ENCODE measurements at places on chromosomes 7 and 10.

- DNase-seq, result no peak
- no peak overlapping the region for H3K4me3 ChIP-seq
- H3K27ac ChIP-seq, result no peak overlapping the region
Measured at GRCh38 chr7:7789551-7789988, 71.2 kb upstream of the RPA3 start.

DNA sequence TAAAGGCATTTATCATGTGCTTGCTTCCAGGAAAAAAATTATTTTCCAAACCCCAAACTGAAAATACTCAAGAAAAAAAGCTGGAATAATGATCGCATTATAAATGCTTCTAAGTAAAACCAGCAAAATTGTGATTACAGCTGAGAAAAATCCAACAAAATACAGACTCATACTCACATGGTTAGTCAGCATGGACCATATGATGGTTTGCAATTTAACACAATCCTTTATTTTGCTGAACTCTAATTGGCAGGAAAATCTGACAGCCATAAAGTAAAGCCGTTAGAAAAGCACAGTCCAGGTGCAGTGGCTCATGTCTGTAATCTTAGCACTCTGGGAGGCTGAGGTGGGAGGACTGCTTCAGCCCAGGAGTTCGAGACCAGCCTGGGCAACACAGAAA, 59.6 kb downstream of the BRI3 start:
- H3K36me3 ChIP-seq, result peaks cover 19% of the 10 kb centered on the region
- H3K27ac ChIP-seq, result no peak overlapping the region
- H3K4me1 ChIP-seq, result no peaks in the 10 kb centered on the region
- no peak for DNase-seq
- H3K27me3 ChIP-seq, result no peaks in the 10 kb centered on the region

- H3K36me3 ChIP-seq, result no peaks in the 10 kb centered on the region
- no peak for DNase-seq
- H3K27ac ChIP-seq, result no peak overlapping the region
- peaks cover 36% of the 10 kb centered on the region for H3K4me1 ChIP-seq
- H3K4me3 ChIP-seq, result no peak overlapping the region
Measured at GRCh38 chr7:38831259-38831996, 77.6 kb downstream of the VPS41 start.

- H3K36me3 ChIP-seq, result no peaks in the 10 kb centered on the region
- DNase-seq, result no peak
- H3K4me3 ChIP-seq, result no peak overlapping the region
- H3K27ac ChIP-seq, result no peak overlapping the region
- H3K4me1 ChIP-seq, result peaks cover 54% of the 10 kb centered on the region
Measured at GRCh38 chr10:1661859-1662437, 75.4 kb downstream of the ADARB2 start.

- H3K27me3 ChIP-seq, result peaks cover 2% of the 10 kb centered on the region
- DNase-seq, result no peak
- H3K27ac ChIP-seq, result no peak overlapping the region
- H3K36me3 ChIP-seq, result no peaks in the 10 kb centered on the region
Measured at GRCh38 chr7:32036557-32036956, 33.6 kb downstream of the PDE1C start.

DNA sequence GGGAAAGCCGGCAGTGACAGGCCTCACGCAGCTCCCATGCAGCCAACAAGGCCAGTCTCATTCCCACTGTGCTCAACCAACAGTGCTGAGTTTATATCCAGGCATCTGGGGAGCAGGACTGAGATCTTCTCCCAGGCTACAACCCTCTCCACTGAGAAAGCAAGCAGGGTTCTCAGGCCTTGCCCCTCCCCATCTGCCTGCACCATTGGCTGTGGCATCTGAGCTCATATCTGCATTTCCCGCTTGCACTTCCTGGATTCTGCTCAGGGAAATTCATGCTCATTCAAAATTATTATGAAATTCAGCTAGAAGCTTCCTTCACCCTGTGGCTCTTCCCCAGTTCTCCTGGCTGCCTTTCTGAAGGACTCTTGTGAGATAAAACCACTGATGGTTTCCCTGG, 1029.0 kb downstream of the GRM8 start:
- H3K4me1 ChIP-seq, result peaks cover 4% of the 10 kb centered on the region
- no peaks in the 10 kb centered on the region for H3K36me3 ChIP-seq
- no peaks in the 10 kb centered on the region for H3K27me3 ChIP-seq
- no peak overlapping the region for H3K27ac ChIP-seq

DNA sequence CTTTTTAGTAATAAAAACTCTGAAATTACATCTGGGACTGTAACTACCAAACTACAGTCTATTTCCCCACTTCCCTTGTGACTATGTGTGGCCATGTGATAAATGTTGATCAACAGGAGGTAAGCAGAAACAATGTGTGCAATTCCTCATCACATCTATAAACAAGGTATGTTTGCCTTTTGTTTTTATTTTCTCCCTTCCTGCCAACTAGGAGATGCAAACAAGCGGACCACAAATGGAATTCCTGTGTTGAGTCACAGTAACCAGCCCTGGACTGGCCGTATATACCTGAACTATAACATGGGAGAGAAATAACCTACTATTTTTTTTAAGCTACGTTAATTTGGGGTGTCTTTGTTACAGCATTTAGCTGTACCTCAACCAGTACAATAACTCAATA, 52.5 kb downstream of the SCRN1 start:
- no peaks in the 10 kb centered on the region for H3K27me3 ChIP-seq
- no peak overlapping the region for H3K27ac ChIP-seq
- H3K36me3 ChIP-seq, result peaks cover 86% of the 10 kb centered on the region
- H3K4me3 ChIP-seq, result no peak overlapping the region
- DNase-seq, result no peak
- peaks cover 4% of the 10 kb centered on the region for H3K4me1 ChIP-seq

DNA sequence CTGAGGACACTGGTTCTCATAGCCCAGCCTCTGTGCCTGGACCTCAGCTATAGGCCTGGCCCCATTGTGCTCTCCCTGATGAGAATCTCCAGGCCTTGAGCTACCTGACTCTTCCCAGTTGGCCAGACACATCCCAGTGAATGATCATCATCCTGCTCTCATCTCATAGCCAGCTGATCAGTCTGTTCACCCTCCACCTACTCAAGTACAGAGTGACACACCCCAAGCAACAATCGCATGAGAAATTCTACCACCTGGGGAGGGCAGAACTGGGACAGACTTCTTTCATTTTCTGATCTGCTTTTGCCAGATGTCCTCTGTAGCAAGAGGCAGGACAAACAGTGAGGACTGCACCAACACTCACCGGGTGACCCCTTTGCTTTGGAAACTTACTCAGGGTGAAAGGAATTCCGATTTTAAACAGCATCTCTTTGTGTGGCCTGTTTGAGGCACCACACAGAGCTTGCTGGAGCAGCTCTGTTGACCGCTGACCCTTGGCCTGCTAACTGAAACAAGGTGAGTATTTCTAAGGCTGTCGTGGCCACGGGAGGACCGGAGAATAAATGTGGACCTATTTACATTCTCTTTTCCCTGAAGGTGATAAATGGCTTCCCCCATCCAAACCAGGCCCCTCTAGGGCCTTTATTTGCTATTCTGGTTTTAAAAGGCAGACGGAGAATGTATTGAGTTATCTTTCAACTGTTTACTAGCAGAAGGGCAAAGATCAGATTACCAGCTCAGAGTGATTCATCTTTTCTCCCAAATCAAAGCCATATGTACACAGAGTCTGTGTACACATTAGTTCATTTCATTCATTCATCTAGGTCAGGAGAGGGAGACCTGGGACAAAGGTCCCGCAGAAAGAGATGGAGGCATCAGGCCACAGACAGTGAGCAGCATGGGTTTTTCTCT, 181.4 kb upstream of the TNS3 start:
- DNase-seq, result peak; percentile 57
- H3K36me3 ChIP-seq, result no peaks in the 10 kb centered on the region
- H3K27me3 ChIP-seq, result peaks cover 3% of the 10 kb centered on the region
- peaks cover 57% of the 10 kb centered on the region for H3K4me1 ChIP-seq
- H3K27ac ChIP-seq, result peak overlapping the region; percentile 98
- H3K4me3 ChIP-seq, result peak overlapping the region; percentile 12

DNA sequence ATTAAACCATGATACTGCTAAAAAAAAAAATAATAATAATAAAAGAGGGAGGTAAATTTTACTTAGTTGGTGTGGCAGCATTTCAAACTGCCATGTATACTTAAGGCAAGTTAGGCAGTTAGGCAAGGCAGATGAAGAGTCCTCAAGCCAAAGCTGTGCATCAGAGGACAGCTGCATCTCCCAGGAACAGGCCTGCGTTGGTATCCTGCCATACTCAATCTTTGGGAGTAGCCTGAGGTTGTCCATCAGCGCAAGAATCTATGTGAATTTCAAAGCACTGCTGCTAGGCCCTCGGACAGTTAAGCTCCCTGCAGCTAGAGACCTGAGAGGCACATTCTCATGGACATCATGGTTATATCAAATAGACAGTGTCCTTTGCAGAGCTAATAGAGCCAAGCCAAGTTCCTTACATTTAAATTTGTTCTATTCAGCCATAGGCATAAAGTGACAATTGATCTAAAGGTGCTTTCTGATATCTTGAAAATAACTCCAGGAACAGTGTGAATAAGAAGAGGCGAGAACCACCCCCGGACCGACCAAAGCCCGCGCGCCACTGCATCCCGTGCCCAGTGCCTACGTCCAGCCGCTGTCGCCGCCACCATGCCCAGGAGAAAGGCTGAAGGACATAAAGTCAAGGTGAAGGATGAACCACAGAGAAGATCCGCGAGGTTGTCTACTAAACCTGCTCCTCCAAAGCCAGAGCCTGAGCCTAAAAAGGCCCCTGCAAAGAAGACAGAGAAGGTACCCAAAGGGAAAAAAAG, 310.6 kb downstream of the SEMA3D start:
- no peak for DNase-seq
- no peak overlapping the region for H3K4me3 ChIP-seq
- H3K4me1 ChIP-seq, result no peaks in the 10 kb centered on the region
- H3K36me3 ChIP-seq, result no peaks in the 10 kb centered on the region
- peaks cover 3% of the 10 kb centered on the region for H3K27me3 ChIP-seq

DNA sequence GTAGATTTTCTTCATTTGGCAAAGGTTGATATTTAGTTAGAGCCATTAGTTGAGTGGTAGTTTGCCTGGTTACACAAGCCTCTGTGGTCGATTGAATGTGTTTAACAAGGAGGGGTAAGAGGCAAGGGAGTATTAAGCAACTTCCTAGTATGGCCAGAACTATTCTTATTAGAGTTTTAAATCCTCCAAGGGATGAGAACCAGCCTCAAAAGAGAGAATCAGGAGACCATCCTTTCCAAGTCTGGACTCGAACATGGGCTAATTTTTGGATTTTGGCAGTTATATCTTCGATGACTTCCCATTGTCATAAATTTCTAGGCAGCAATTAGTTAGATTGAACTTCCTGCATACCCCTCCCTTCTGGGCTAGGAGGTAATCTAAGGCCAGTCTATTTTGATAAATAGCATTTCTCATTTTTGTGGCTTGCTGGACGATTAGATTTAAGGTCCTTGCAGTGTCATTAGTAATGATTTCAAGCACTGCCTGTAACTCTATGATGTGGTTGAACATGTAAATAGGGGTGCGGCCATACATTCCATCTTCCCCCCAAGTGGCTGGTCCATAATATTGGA, 219.5 kb upstream of the KCND2 start:
- no peak for DNase-seq
- no peaks in the 10 kb centered on the region for H3K27me3 ChIP-seq
- no peaks in the 10 kb centered on the region for H3K36me3 ChIP-seq
- peaks cover 39% of the 10 kb centered on the region for H3K4me1 ChIP-seq
- H3K27ac ChIP-seq, result peak overlapping the region; percentile 83

DNA sequence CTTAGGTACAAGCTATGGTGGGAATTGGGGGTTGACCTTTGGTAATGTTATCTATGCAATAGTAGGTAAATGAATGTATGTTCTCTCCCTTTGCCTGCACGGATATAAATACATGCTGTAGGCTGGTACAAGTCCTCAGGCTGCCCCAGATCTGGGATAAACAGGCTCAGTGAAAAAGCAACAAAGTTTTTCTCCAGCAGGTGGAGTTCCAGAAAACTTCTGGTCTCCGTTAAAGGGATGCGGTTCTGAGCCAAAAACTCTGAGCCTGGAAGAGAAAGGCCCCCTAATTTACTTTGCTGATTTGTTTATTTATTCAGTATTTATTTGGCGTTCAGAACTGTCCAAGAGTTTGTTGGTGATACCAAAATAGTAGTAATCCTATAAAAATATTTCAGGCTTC, 204.7 kb downstream of the ADRA2A start:
- peaks cover 13% of the 10 kb centered on the region for H3K27me3 ChIP-seq
- no peaks in the 10 kb centered on the region for H3K36me3 ChIP-seq
- H3K27ac ChIP-seq, result no peak overlapping the region
- H3K4me3 ChIP-seq, result no peak overlapping the region
- no peak for DNase-seq
- peaks cover 12% of the 10 kb centered on the region for H3K4me1 ChIP-seq

DNA sequence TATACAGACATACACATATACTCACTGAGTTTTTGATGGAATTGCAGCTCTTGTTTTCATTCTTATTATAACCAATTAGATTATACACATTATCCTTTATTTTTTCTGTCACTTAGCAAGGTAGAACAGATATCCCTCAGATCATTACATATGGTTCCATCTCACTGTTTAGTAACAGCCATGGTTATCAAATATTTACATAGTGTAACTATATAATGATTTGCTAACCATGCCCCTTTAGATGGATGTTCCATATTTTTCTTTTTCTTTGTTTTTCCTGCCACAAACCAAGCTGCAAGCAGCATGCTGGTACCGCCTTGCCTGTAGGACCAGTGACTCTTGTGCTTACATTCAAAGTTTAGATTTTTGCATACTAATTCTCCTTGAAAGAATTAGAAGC, 163.4 kb upstream of the NFE2L3 start:
- no peak overlapping the region for H3K4me3 ChIP-seq
- DNase-seq, result no peak
- no peak overlapping the region for H3K27ac ChIP-seq
- peaks cover 19% of the 10 kb centered on the region for H3K4me1 ChIP-seq
- H3K36me3 ChIP-seq, result no peaks in the 10 kb centered on the region
- peaks cover 10% of the 10 kb centered on the region for H3K27me3 ChIP-seq

GRCh38 chr7:117220836-117221235, 102.0 kb downstream of the WNT2 start:
- H3K4me1 ChIP-seq, result peaks cover 30% of the 10 kb centered on the region
- peaks cover 10% of the 10 kb centered on the region for H3K36me3 ChIP-seq
- H3K27me3 ChIP-seq, result no peaks in the 10 kb centered on the region
- no peak overlapping the region for H3K4me3 ChIP-seq

GRCh38 chr7:74441801-74442200, 11.9 kb upstream of the GTF2IRD1 start:
- H3K4me3 ChIP-seq, result no peak overlapping the region
- peaks cover 27% of the 10 kb centered on the region for H3K4me1 ChIP-seq
- peaks cover 20% of the 10 kb centered on the region for H3K27me3 ChIP-seq

GRCh38 chr7:8765374-8765773, 332.0 kb downstream of the NXPH1 start:
- H3K36me3 ChIP-seq, result no peaks in the 10 kb centered on the region
- no peaks in the 10 kb centered on the region for H3K4me1 ChIP-seq
- H3K27ac ChIP-seq, result no peak overlapping the region
- no peak overlapping the region for H3K4me3 ChIP-seq
- no peak for DNase-seq

DNA sequence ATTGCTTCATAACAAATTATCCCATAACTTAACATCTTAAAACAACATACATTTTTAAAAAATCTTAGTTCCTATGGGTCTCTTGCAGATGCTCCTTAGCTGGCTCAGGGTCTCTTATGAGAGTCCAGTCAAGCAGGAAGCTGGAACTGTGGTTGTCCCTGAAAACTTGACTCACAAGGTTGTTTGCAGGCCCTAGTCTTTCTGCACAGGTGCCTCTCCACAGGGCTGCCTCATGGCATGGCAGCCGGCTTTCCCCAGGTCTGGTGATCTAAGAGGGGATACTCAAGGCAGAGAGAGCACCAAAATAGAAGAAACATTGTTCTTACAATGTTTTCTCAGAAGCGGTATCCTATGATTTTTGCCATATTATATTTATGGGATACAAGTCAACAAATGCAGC, 127.1 kb downstream of the CDK14 start:
- no peak overlapping the region for H3K4me3 ChIP-seq
- peaks cover 4% of the 10 kb centered on the region for H3K4me1 ChIP-seq
- no peak for DNase-seq
- H3K27ac ChIP-seq, result no peak overlapping the region

All from nephron progenitor cell (in vitro differentiated cells).